ENCODE measurements at places on chromosomes 5 and 9. TPM values are rescaled to one million over a fixed set of nuclear protein-coding genes. Genes with fewer than 3 reads are reported as not detected.

MAMDC2 gene
- total RNA-seq: 0.83 TPM

DNA sequence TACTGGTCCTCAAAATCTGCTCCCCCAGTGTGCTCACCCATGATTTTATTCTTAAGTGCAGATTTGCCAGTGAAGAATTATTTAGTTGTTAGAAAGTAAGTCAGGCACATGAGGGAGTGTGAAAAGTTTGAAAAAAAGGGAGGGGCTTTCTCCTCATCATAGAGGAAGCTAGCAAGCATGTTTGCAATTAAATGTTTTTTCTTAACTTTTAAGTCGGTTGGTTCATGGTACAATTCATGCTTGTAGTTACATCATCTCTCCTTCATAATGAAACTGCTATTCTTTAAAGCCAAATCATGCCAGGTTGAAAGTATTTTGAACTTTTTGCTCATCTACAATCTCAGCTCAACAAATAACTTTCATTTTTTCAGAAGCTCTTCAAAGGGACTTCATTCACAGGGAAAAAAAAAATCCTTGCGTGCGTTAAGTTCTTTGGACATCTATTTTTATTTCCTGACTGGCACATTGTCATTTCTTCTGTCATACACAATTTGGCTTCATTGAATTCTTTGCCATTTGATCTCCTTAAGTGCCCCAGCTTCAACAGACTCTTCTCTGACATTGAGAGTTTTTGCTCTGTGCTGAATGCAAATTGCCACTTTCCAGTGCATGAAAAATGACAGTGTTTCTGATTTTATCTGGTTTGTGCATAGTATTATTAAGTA is 456.9 kb downstream of the TMEM232 start:
- DNase-seq: no peak
- H3K27ac ChIP-seq: no peak overlapping the region
- H3K27me3 ChIP-seq: no peaks in the 10 kb centered on the region

PCDHB16 gene
- total RNA-seq: 1.6 TPM

GABRA6 gene
- not detected for total RNA-seq

SLC45A2 gene
- total RNA-seq: not detected

- no peaks in the 10 kb centered on the region for H3K27me3 ChIP-seq
- H3K36me3 ChIP-seq: no peaks in the 10 kb centered on the region
- DNase-seq: no peak
- peak overlapping the region; percentile 5 for H3K27ac ChIP-seq
- peaks cover 3% of the 10 kb centered on the region for H3K4me1 ChIP-seq
Measured at GRCh38 chr5:132501961-132502931, 11.7 kb upstream of the IRF1 start.

DNA sequence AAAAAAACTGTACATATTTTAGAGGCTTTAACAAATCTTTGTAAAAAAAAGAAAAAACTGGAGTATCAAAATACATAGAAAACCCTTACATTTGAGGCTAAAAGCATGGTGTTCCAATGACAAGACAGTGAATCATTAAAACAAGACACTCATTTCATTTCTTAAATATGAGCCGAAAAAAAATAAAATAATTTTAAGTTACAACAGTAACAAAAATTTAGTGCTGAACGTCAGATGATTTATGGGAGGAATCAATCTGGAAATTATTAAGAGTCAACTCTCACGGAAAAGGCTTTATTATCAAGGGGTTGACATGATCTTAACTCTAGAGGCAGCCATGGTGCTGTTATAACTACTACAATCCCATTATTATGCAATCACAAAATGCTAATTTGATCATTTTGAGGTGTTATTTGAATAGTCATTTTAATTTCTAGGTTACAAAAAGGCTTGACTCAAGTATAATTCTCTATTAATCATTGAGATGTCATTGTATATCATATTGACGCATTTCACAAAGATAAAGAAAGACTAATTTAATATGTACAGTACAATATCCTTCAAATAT is 51.9 kb downstream of the MAPKAP1 start:
- H3K36me3 ChIP-seq: no peaks in the 10 kb centered on the region
- H3K4me1 ChIP-seq: no peaks in the 10 kb centered on the region
- no peaks in the 10 kb centered on the region for H3K27me3 ChIP-seq
- no peak overlapping the region for H3K4me3 ChIP-seq

ST8SIA4 gene
- total RNA-seq: 11.4 TPM

DNA sequence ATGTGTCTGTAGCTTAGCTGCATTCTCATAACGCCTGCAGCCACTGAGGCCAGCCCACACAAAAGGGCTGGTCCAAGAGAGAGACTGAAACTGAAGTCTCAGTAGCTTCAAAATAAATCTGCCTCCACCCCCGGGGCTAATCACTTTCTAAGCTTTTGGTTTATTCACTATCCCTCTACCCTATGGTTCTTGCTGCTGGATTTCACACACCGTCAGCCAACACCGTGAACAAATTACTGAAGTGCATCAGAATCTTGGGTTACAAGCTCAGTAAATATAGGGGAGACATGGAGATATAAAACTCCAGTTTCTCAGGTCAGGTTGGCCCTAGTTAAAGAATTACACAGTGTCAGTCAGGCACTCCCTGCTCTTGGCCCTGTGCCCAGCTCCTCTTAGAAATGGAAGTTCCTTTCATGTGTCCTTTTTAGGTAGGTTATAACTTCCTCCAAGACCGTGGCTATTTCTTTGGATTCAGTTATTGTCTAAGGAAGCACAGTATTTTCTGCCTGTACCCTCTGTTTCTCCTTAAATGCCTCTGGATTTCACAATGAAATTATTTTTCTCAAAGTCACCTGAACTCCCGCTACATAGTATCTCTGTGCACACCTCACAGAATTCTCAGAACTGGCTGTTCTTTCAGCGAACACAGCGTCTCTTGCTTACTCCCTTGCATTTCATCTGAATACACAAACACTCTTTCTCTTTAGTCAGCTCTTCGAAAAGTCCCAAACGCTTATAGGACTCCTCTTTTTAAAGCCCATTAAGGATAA is 112.5 kb downstream of the FAM174A start:
- DNase-seq: peak; percentile 66
- no peak overlapping the region for H3K4me3 ChIP-seq
- no peak overlapping the region for H3K27ac ChIP-seq
- H3K36me3 ChIP-seq: no peaks in the 10 kb centered on the region
- no peaks in the 10 kb centered on the region for H3K27me3 ChIP-seq

GRCh38 chr5:1757511-1757910 is 42.1 kb downstream of the MRPL36 start:
- peak; percentile 20 for DNase-seq
- H3K27me3 ChIP-seq: no peaks in the 10 kb centered on the region
- H3K4me3 ChIP-seq: no peak overlapping the region
- no peak overlapping the region for H3K27ac ChIP-seq

DNA sequence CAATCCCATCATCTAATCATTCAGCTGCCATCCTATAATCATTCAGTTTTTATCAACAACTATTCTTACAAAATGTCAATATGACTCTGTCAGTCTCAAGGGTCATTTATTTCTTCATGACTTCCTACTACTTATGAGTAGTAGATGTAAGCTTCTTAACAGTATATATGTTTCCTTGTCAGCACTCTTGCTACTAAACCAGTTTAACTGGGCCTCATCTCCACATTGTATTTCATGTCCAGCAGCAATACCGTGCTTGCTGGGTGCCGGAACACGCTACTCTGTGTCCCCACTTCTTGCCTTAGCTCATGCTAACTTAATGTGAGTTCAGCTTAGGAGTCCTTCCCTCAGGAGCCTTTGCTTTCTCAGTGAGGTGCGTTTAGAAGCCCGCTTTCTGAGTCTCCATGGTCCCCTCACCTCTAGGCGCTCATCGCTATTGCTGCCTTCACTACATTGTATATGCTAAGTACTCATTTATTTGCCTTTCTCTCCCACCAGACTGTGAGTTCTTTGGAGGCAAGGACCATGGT is 32.9 kb downstream of the ELL2 start:
- H3K4me1 ChIP-seq: no peaks in the 10 kb centered on the region
- DNase-seq: no peak
- H3K27me3 ChIP-seq: no peaks in the 10 kb centered on the region
- no peak overlapping the region for H3K4me3 ChIP-seq
- no peak overlapping the region for H3K27ac ChIP-seq

- no peak for DNase-seq
- H3K27me3 ChIP-seq: no peaks in the 10 kb centered on the region
- no peak overlapping the region for H3K4me3 ChIP-seq
- no peak overlapping the region for H3K27ac ChIP-seq
- H3K36me3 ChIP-seq: no peaks in the 10 kb centered on the region
Measured at GRCh38 chr9:6911901-6912638, 154.3 kb downstream of the KDM4C start.

- H3K4me3 ChIP-seq: no peak overlapping the region
- peaks cover 69% of the 10 kb centered on the region for H3K27me3 ChIP-seq
- no peak overlapping the region for H3K27ac ChIP-seq
- H3K4me1 ChIP-seq: peaks cover 8% of the 10 kb centered on the region
- H3K36me3 ChIP-seq: no peaks in the 10 kb centered on the region
- DNase-seq: no peak
Measured at GRCh38 chr5:73298251-73298771, 125.3 kb downstream of the TMEM174 start.

DNA sequence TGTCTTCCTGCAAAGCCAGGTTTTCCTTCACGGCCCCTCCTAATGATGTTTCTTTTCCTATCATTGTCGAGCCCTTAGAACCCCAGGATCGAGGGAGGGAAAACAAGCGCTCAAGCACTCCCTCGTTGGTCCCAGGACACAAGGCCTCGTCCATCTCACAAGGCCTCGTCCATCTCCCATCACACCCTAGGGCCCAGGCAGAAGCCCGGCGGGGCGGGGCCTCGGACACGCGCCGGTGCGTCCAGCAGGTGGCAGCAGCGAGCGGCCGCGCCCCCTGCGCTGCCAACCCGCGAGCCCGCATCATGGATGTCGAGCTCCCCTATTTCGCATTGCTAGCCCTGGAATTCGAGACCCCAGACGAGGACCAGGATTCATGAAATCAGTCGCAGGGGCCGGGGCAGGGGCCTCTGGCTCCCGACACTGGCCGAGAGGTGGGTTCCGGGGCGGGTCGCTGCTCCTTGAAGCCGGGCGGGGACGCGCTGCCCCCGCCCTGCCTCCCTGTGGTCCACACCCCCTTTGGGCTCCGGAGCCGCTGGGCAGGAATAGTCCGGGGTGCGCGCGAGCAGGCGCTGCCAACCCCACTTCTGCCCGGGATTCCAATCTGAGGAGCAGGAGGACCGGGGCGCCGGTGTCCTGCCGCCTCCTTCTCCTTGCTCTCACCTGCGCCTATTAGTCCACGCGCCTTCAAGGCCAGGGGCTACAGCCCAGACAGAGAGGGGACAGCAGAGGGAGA is at the start of gene ABLIM3:
ABLIM3 (plus strand) TSS at position 270 of the 733 bp plus-strand sequence. CDS start 603 bp downstream, outside the sequence.
- peak within 1 kb of the TSS; percentile 81 for H3K4me3 ChIP-seq
- H3K27me3 ChIP-seq: no peaks in the 10 kb centered on the region
- peak within 1 kb of the TSS; percentile 85 for H3K27ac ChIP-seq
- DNase-seq: peak; percentile 66
- no peaks in the 10 kb centered on the region for H3K36me3 ChIP-seq

DNA sequence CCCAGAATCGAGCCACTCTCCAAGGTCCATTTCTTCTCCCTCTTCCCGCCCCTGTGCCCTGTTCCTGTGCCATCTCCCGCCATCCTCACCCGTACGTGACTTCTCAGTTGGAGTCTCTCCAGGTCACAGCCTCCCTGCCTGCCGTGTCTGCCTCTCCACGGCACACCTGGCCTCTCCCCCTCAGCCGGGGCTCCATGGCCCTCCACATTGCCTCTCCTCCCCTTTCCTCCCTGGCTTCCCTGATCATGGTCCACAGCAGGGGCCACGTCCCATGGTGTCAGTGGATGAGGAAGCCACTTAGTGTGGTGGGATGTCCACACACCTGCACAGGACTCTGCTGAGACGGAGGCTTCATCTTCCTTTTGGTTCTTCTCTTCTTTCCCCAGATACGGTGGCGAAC is 2.3 kb downstream of the PAEP start:
- DNase-seq: no peak
- H3K27me3 ChIP-seq: peaks cover 6% of the 10 kb centered on the region
- no peak overlapping the region for H3K4me3 ChIP-seq
- H3K36me3 ChIP-seq: no peaks in the 10 kb centered on the region

- H3K4me1 ChIP-seq: no peaks in the 10 kb centered on the region
- no peak overlapping the region for H3K4me3 ChIP-seq
- DNase-seq: no peak
- peaks cover 7% of the 10 kb centered on the region for H3K27me3 ChIP-seq
Measured at GRCh38 chr9:84145031-84145430, 164.4 kb downstream of the RMI1 start.

DNA sequence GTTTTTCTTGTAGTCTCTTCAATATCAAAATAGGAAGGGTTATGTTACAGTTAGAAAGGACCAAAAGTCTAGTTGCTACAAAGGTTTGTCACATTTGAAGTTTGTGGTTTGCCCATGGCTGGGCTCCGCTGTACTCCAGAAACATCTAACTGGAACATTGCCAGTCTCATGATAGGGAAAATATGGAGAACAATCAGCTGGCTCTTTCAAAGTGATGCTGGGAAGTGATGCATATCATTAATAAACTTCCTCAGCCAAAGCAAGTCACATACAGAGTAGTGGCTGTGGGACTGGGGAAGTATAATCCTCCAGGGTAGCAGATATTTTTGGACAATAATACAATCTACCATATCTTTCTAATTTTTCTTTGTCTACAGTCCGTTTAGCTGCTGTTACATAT is 8.8 kb downstream of the BTF3 start:
- no peak for DNase-seq
- H3K4me1 ChIP-seq: no peaks in the 10 kb centered on the region
- H3K36me3 ChIP-seq: peaks cover 41% of the 10 kb centered on the region
- no peaks in the 10 kb centered on the region for H3K27me3 ChIP-seq
- H3K27ac ChIP-seq: no peak overlapping the region
- H3K4me3 ChIP-seq: no peak overlapping the region

NIM1K gene
- total RNA-seq: 0.89 TPM

TAF1L gene
- not detected for total RNA-seq

POU5F2 gene
- total RNA-seq: 3.1 TPM

FNIP1 gene
- total RNA-seq: 25.6 TPM

DNA sequence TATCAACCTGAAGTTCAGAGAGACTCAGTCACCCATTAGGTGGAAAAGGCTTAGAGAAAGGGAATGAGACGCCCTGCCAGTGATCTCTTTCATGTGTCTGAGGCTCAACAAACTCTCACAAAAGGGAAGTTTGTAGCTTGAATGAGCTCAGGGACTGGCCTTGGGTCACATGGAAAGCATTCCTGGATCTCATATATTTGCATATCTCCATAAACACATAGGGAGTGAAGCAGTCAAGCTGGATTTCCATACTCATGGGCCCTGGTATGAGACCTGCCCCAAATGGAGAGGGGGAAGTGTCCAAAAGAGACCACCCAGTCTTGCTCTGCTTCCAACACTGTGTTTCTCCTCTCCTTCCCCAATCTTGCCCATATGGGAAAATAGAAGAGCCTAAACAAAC is 26.4 kb upstream of the PRUNE2 start:
- H3K27me3 ChIP-seq: no peaks in the 10 kb centered on the region
- H3K36me3 ChIP-seq: no peaks in the 10 kb centered on the region
- H3K4me3 ChIP-seq: no peak overlapping the region
- H3K4me1 ChIP-seq: no peaks in the 10 kb centered on the region

GRCh38 chr9:137230705-137231371 is at the start of gene SLC34A3:
TSS of gene SLC34A3 (plus strand) at chr9:137230901. CDS start at chr9:137231703, 802 bp downstream.
- peaks cover 50% of the 10 kb centered on the region for H3K27me3 ChIP-seq
- no peak within 1 kb of the TSS for H3K27ac ChIP-seq
- H3K36me3 ChIP-seq: no peaks in the 10 kb centered on the region
- DNase-seq: no peak

RORB gene
- 8.8 TPM for total RNA-seq

All from adrenal gland (tissue), 19 donors.